Right renal pelvis (tissue), 4 donors: ENCODE measurements at places on chromosomes 1 and 21.

DNA sequence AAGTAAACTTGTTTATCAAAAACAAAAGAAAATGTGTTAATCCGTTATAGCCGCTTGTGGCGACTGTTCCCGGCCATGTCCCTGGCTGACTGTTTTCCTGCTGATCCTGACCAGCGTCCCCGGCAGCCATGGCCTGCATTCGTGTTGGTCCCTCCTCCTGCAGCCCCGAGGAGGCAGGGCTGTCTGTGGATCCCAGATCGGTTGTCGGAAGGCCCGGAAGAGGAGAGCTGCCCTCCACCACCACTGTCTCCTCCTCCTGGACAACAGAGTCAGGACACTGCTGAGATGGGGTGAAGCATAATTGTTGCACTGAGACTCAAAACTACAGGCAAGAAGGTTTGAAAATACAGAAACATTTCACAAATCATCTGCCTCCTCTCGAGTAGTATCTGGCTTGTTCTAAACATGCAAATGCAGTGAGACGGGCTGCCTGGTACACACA, 3.6 kb upstream of the MXRA8 start:
- DNase-seq = no peak

DNA sequence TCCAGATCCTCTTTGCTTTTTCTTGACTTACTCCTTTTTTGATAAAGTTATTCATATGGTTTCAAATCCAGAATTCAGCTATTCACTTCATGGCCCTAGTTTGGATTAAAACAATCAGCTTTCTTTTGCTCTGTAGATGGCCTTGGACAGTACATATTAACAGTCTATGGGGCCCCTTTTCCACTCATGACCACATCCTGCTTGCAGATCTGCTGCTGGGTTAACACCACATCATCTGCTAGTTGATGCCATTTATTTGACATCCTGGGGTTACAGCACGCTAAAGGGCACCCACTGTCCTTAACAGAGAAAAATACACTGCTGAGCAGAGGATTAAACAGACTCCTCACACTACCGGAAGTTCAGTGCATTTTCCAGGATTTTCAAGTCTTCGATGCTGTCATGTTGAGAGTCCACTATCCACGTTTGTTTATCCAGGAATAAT, 941 bp upstream of the IFI16 start:
- DNase-seq = no peak

GRCh38 chr21:35473496-35473895, 424.4 kb upstream of the RUNX1 start:
- no peak for DNase-seq

DNA sequence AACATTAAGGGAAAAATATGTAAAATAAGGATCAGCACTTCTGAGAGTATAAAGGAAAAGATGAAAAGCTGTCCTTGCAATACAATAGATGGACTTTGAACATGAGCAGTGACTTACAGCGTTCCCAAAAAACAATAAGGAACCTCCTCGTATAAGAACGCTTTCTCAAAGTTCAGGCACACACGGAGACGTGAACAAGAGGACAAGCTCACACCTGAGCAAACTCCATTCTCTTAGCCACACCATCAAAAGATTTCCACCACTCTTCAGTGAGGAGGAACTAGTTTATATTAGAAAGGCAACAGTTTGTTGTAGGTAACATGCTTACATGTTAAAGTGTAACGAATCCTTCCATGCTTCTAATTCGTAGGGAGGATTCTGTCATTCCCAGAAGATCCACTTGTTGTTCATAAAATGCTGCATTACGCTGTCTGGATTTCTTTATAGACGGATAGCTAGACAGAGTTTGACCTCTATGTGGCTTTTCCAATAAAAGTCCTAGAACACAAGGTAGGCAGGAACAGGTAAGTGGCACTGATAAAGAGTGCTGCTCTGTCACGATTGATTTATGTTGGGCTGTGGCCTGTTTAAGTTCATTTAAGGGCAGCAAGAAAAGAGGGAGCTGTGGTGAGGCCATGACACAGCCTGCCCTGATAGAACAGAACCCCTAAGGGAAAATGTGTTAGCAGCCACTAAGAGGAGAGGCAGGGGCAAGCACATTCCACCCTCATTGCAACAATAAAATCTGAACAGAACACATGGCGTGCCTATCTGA, 37.0 kb upstream of the ATP1A1 start:
- DNase-seq = no peak

DNA sequence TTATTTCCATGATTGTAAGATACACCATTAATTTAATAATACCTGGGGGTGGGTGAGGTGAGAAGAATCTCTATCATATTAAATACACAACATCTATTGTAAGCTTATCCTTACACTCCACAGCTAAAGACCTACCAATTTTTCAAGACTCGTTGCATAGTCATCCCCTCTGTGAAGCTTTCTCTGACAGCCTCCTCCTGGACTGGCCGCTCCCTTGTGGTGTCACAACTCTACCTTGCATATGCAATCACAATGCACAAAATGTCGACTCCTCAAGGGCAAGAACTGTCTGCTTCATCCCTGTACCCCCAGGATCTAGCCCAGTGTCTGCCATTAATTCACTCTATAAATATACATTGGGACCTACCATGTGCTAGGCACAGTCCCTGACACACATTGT, 2.4 kb upstream of the PTGFRN start:
- no peak for DNase-seq

DNA sequence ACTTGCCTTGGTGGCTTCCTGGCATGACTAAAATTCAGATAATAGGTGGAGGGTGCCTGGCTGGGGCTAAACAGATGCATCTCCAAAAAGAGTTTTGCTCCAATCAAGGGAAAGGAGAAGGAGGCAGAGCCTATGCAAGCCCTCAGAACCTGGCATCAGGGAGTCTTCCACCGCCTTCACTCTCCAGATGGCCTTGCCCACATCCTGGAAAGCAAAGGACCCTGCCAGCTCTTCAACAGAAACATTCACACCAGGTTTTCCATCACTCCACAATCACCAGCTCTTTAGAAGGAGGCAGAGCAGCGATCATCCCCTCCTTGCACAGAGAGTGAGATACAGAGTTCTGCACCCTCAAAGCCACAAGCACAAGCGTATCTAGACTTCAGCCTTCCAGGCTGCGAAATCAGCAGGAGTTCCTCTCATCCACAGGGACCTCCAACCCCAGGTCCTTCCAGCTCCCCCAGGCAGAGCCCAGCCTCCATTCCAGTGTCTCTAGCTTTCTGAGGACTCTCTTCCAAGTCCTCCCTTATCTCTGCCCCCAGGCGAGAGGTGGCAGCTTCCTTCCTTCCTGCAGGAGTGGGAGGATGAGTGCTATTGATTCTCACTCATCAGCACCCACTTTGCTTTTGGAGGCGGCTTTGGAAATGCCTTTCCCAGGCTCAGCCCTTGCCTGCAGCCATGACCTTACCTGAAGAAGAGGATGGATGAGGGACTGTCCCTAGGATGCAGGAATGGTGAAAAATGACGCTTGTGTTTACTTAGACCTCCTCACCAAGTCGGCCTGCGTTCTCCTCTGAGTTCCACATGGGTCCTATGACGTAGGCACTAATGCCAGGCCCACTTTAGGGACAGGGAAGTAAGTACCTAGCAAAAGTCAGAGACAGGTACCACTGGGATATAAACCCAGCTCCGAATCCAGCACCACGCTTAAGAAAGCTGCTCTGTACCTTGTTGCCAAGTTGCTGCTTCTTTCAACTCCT, 75.4 kb downstream of the RIPK4 start:
- no peak for DNase-seq

DNA sequence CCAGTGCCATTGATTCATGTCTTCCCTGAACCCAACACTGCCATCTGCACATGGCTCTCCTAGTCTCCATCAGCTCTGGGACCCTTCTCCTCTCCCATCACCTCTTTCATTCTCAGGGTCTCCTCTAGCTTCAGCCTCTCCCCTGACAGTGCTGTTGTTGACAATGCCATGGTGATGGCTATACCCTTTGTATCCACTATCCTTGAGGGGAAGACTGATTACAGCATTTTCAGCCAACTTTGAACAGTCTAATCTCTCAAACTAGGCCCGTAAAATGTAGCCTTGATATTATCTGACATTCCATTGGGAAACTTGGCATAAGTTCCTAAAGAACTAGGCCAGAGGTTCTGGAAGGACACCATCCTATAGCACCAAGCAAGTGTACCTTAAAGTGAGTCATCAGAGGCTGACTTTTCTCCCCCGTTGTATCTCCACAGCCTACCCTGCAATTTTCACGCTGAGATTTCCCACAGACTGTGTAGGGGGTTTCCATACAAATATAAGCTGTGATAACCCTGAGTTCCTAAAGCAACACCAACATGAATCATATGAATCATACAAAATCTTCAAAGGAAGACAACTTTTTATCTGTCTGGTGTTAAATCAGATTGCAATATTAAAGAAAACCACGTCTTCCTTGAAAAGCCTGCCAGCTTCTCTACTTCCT, 5.8 kb downstream of the HAO2 start:
- DNase-seq = no peak

DNA sequence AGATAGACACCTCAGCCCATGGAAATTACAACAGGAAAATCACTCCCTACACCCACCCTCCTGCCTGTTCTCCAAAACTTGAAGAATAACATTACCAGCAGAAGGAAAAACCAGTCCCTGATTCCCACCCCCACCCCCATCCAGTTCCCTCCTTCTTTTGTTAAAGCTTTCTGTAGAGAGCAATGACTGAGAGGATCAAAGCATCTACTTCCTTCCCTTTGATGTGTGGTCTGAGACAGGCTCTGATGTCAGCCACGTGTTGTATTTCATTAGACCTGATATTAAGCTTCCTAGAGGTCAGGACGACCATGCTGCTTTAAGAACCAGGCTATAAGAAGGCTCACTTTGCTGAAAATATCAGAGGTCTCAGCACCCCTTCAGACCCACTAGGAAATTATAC, 73.9 kb upstream of the HAO2 start:
- no peak for DNase-seq

DNA sequence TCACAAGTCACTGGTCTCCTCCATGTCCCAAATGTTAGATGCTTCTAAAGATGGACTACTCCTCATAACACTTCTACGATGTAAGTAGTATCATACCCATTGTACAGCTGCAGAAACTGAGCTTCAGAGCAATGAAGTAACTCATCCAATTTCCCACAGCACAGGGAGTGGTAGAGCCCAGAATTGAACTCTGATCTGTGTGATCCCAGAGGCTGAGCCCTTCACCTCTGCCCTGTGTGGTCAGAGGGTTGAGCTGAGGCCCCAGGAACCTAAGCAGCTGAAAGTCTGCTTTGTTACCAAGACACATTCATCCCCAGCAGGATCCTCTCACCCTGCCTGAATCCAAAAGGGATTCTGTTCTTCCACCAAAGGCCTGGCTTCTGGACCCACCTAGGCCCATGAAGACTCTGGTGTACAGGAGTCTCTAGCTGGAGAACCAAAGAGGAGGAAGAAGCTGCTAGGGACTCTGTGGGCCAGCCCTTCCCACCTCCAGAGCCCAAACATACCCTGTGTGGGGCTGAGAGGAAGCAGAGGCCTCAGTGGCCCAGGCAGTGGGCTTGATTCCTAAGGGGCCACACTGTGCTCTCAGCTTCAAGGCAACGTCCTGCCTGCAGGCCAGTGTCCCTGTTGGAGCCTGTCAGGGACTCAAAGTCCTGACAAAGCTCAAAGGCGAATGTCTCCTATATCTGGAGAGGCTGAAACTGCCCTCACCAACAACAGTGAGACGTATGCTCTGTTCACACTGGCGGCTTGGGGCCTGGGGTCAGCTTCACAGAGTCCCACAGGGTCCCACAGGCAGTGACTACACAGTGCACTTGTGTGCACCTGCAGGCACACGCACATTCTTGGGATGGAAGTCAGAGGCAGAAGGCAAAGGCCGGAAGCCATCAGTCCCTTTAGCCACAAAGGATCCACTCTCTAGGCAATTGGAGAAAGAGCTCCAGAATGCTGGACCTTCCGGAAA, 40.4 kb upstream of the SLC30A1 start:
- DNase-seq = no peak

GRCh38 chr1:236560213-236560771, 36.5 kb downstream of the LGALS8 start:
- DNase-seq = no peak

DNA sequence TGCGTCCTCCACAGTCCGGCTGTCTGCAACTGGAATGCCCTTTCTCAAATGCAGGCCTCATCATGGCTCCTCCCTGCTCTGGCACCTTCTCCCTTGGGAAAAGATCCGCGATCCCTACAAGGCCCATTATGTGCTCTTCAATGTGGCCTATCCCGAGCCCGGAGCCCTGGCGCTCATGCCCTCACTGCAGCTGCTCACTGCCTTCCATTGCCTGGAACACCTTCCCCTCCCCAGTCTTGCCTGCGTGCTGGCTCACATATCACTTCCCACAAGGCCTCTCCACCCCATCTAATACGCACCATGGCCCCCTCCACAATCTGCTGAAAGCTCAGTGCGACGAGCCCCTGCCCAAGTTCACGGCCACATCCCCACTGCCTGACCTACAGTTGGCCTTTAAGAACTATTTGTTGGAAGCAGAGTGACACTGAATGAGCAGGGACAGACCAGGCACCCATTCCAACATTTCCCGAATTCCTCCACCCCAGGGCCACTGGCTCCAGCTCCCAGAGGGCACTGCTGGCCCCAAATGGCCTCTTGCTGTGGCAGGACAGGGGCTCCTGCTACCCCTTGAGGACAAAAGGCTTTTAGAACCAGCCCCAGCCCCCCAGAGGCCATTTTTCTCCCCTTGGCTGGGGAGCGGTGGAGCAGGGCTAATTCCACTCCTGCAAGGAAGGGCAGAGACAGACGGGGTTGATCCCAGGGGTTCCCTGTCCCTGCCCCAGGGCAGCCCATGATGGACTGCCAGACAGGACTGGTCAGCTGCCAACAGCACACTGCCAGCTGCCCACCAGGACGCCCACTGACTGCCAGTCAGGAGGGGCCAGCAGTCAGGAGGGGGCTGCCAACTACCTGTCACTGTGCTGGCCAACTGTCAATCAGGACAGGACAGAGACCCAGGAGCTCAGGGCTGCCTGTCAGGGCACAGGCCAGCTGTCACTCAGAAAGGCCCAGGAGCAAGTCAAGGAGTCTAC, 64.8 kb downstream of the DHRS3 start:
- DNase-seq = no peak

DNA sequence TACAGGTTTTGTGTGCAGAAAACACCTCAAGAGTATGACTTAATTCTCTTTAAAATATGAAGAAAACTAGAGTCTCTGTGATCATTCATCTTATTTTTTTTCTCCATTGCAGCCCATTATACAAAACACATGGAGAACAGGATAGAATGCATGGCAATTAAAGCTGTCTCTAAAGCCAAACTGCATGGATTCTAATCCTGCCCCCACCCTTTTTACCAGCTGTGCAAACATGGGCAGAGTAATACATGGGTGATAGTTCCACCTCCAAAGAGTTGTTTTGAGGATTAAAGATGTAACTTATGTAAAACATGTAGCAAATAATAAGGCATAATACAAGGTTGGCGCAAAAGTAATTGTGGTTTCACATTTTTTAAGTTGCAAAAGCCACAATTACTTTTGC, 114.4 kb downstream of the CLEC20A start:
- DNase-seq = no peak

- no peak for DNase-seq
Observed at GRCh38 chr1:171988243-171988885, 147.1 kb downstream of the DNM3 start.
